Stimulated activated CD4-positive, alpha-beta T cell treated with anti-CD3 and anti-CD28 coated beads, Interleukin-1b, Interleukin-23, amount 100 ng/mL, for 24 hours (primary cell): ENCODE measurements at places on chromosomes 11 and 22.

DNA sequence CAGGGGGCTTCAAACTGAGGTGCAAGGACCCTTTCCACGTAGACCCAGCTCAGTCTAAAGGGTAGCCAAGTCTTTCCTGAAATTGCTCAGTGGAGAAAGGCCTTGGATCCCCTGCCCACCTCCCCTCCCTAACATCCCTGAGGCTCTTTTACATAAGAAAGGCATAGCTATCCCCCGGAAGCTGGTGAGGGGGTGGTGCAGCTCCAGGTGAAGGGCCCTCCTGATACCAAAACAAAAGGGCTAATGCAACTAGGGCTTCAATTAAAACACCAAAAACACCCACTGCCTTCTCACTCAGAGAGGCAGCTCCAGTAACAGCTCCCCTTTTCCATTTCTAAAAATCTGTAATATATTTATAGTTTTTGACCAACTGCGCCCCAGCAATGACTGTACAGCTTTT, 5.8 kb downstream of the SHANK2 start:
- DNase-seq = no peak

DNA sequence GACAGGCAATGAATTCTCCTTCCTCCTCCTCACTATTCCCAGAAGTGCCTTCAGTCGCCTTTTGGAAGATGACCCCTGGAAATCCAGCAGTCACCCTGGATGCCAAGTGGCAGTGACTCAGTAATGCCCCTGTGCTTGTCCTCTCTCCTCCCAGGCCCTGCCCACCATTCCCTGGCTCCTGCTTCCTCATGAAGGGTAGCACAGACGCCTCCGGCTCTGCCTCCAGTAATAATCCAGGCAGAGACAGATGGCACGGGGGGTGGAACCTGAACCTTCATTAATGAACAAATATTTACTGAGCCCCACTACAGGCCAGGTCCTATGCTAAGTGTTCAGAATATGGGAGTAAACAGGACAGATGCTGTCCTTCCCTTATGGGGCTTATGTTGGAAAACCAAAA, 23.2 kb downstream of the SYT13 start:
- no peak for DNase-seq

GRCh38 chr11:116973270-116973669, 125.0 kb downstream of the SIK3 start:
- no peak for DNase-seq

- DNase-seq = no peak
Measured at GRCh38 chr11:47272706-47273105, 2.8 kb downstream of the MADD start.

GRCh38 chr11:116217006-116217405, 555.8 kb downstream of the BUD13 start:
- no peak for DNase-seq

DNA sequence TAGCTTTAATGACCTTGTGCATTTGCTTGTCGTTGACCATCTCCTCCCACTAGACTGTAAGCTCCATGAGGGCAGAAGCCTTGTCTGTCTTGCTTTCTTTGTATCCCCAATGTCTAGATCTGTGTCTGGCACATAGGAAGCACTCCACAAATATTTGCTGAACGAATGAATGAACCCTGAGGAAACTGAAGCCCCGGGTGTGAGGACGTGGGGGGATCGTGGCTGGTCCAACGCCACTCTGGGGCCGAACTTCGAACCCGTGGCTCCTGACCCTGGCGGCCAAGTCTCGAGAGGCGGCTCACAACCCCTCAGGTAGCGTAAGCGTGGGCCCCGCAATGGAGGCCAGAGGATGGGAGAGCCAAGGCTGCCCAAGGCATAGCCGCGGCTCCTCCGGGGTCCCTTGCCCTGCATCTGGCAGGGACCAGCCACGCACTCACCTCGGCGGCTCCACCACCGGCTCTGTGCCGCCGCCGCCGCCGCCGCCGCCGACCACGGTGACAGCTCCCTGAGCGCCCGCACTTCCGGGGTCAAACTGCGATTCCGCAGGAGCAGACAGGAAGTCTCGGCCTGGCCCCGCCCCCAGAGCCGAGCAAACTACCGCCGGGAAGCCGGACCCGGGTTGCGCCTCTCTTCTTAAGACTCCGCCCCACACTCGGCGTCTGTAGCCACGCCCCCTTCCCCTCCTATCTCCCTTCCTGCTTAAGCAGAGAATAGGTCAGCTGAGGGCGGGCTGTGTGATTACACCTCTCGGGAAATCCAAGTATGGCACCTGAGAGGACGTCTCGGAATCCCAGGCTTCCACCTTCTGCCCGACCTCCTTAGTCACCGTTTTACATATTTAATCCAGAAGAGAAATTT, at the start of gene ASCC2:
ASCC2 (minus strand) TSS at position 534 of the 858 bp plus-strand sequence. CDS start 5,949 bp downstream, outside the sequence.
- peak; percentile 99 for DNase-seq

DNA sequence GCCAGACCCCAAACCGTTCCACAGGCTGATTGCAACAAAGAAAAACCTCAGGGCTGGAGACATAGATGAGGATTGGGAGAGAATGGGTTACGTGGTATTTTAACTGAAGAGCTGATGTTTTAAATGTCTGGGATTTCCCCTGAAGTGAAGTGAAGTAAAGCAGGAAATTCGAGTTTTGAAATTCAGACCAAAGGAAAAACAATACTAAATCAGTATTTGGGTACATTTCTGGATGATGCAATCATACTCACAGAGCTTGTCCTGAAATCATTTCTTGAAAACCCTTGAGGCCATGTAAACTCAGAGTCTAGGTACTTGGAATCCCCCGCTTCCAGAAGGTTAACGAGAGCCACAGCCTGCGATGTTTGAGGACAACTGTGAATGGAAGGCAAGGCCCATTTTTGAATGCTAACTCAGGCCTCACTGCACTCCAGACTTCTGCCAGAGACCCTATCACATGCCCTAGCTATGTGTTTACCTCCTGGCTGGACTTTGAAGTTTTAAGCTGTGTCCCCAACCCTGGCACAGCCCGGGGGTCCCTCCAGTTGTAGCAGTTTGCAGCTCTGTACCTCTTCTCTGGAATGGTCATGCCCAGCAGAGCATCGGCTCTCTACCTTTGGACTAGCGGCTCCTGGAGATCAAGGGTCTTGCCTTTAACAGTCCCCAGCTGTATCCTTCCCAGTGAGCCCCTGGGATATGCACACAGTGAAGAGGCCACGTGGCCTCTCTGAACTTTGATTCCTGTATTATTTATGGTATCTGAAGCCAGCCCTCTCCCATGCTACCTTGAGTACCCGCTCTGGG, 5.4 kb upstream of the FTH1 start:
- DNase-seq = no peak

DNA sequence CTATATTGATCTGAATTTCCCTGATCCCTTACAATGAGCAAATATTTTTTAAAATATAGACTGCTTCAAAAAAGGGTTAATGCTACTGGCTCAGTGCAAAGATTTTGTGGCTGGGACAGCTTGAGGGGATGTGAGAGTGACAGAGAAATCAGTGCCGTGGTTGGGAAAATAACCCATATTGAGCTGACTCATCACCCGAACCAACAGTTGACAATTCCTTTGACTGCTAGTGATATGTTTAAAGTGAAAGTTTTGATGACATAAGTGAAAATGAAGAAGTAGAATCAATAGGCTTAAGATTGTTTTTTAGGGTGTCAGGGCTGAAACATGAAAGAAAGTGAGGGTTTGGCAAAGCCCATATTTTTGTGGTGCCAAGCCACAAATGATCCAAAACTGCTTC, 257.1 kb upstream of the TENM4 start:
- no peak for DNase-seq

DNA sequence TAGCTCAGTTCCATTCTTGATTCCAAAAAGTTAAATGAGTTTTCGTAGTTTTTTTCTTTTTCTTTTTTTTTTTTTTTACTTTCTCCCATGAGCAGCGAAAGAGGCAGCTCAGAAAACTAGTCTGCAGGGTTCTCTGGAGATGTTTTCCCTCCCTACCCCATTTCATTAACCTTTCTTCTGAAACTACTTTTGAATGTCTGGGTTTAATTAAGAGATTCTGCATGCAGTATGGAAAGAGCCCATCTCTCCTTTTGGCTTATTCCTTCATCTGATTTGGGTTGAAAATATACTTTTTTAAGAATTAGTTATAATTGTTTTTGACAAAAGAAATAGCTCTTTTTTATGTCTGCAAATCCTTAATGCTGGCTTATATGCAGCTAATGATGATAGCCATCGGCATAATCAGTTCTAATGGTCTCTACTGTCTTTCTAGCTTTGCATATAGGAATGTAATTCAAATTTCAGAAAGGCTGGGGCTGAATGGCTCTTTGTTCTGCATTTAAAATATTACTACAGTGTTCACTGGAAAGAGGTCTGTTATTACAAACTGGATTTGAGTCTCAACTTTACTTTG, 265.3 kb downstream of the FAT3 start:
- DNase-seq = no peak

- DNase-seq = no peak
Measured at GRCh38 chr11:14376920-14377319, 17.9 kb upstream of the RRAS2 start.
